ENCODE measurements at places on chromosomes 7 and 10.
A peak's percentile ranks its signal among the peaks of the same experiment; 100 is the strongest.

DNA sequence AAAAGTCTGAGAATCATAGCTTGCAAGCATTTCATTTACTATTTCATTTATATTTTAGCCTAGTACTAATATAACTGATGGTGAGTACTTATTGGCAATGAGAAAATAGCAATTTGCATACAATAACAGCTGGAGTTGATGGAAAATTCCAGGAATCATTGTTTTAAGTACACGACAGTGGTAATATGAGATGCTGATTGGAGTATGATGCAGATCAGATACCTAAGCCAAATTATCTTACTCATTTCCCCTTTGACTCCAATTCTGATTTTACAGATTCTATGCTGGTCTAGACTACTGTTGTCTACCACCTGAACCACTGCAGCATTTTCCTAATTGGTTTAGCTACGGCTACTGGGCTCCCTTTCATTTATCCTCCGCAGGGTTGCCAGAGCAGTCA, 36.7 kb downstream of the GNG11 start:
- no peak for DNase-seq

- peak; percentile 50 for DNase-seq
Measured at GRCh38 chr7:143385891-143386781, 5.0 kb downstream of the ZYX start.

GRCh38 chr10:36837416-36837815, 288.0 kb upstream of the ANKRD30A start:
- DNase-seq = no peak

DNA sequence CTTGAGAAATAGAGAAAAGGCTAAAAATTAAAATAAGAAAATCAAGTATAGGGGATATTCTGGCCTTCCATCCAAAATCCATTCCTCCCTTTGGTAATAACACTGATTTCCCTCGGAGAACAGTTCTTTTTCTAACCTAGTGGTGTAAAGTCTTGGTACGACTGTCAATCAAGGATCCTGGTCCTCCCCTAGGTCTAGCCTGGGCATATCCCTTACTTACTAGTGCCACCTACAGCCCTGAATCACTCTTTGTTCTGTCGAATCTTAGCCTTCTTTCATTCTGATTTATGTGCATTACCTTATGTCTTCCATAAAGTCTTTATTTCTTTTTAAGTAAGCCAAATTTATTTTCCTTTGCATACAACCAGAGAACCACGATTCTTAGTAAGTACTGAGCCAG, 298.7 kb upstream of the LRRTM3 start:
- DNase-seq = no peak

- no peak for DNase-seq
Measured at GRCh38 chr7:94656925-94657731, 1.2 kb upstream of the SGCE start.

- DNase-seq = no peak
Measured at GRCh38 chr10:48938990-48939536, 577 bp downstream of the LRRC18 start.

- DNase-seq = no peak
Measured at GRCh38 chr7:111780527-111780926, 218.2 kb upstream of the IMMP2L start.

DNA sequence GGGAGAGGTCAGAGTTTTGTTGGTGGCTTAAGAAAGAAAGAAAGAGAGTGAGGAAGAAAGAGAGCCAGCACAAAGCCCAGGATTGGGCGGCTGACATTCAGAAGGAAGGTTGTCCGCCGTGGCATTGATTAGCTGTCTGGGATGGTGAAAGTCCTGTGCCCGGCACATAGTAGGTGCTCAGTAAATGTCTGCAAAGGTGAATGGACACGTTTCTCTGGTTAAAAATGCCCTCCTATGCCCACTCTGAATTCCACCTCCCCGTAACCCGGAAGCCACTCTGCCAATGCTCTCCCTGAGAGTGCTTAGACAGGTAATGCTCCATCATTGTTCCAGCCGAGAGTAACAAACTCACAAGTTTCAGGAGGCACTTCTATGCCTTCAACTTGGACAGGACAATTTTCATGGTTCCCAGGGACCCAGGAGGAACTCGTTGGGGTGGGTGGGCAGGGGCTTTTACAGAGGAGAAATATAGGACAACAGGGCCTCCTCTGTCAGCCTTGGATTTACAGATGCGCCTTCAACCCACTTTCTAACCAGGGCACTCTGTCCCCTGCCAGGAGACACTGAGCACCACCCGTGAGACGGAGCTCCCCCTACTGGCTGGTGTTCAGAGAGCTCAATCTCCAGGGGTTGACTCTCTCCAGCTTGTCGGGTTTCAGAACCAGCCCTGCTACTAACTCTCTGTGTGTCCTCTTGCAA, 411.5 kb upstream of the ZMIZ1 start:
- DNase-seq = peak; percentile 43

- no peak for DNase-seq
Measured at GRCh38 chr7:16063221-16063620, 358.1 kb downstream of the CRPPA start.

DNA sequence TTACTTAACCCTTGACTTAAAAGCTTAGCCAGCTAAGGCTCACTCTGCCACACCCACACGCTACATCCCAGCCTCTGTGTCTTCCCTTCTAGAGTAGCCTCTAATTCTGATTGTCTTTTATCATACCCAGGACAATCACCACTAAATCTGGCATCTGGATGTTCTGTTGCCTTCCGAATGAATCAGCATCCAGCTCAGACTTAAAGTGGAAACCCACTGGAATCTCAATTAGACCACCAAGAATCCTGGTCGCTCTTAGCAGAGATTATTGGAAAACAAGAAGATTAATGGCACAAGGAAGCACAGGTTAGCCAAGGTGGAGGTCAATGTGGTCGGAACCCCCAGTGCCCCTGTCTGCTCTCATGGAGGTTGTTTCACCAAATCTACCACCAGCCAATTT, 404.2 kb upstream of the FOXK1 start:
- no peak for DNase-seq

DNA sequence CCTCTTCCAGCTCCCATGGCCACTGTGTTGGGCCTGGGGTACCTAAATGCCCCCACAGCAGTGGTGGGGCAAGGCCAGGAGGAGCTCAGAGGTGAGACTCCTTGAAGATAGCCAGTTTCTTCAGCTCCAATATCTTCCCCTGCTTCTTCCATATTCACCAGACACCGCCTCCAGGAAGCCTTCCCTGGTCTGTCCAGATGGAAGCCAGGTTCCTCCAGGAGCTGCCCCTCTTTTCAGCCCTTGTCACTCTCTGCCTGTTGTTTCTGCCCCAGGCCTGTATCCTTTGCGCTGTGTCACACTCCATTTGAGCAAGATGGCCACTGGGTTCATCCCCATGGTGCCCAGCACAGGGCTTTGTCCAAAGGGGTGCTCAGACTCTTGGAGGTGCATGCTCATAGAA, 127.7 kb downstream of the MYL10 start:
- no peak for DNase-seq

All from CD4-positive, alpha-beta T cell treated with Interferon gamma for 1 hour (primary cell).